ENCODE measurements at places on chromosomes 3 and 15. TPM values are rescaled to one million over a fixed set of nuclear protein-coding genes. Genes with fewer than 3 reads are reported as not detected.

CFAP91 gene
- 0.17 TPM for total RNA-seq

LRRIQ4 gene
- not detected for total RNA-seq

DPPA2 gene
- 0.51 TPM for total RNA-seq

ZBBX gene
- 12.2 TPM for total RNA-seq

GADL1 gene
- not detected for total RNA-seq

PPP2R3A gene
- total RNA-seq, result 3.4 TPM

ALG1L2 gene
- total RNA-seq, result not detected

All from Caki2 (cell line).